ENCODE measurements at places on chromosomes 5 and 9. TPM values are rescaled to one million over a fixed set of nuclear protein-coding genes. Genes with fewer than 3 reads are reported as not detected.

Gene RNF224
- total RNA-seq, result not detected

GRCh38 chr9:4375424-4376200 lies 75.7 kb upstream of the GLIS3 start:
- DNase-seq, result no peak

Gene BTNL8
- 0.11 TPM for total RNA-seq

DNA sequence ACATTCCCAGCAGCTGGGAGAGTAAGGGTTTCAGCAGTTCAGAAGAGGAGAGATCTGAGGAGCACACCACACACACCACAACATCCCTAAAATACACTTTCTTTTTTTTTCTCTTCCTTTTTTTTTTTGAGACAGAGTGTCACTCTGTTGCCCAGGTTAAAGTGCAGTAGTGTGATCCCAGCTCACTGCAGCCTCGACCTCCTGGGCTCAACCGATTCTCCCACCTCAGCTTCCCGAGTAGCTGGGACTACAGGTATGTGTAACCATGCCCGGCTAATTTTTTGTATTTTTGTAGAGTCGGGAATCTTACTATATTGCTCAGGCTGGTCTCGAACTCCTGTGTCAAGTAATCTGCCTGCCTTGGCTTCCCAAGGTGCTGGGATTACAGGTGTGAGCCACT lies 9.7 kb upstream of the UBAP1 start:
- no peak for DNase-seq

GRCh38 chr5:158966716-158967115 lies 133.0 kb downstream of the EBF1 start:
- no peak for DNase-seq

DNA sequence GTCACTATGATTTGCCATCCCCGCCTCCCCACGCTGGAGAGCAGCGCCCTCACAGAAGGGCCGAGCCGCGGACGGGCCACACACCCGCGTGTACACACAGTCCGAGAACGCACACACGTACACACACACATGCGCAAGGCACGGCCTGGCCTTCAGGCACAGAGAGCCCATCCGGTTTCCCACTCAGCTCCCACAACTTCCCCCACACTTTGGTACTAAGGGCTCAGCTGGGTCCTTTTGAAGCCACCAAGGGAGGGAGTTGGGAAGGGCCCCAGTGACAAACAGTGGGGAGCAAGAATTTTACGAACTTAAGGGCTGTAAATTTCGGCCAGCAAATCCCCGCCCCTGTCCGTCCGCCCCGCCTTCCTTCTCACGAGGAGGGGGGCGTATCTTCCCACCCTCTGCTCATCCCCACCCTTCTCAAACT lies 133.3 kb upstream of the HAND1 start:
- DNase-seq, result peak; percentile 20

Gene WNK2
- total RNA-seq, result 3.3 TPM

DNA sequence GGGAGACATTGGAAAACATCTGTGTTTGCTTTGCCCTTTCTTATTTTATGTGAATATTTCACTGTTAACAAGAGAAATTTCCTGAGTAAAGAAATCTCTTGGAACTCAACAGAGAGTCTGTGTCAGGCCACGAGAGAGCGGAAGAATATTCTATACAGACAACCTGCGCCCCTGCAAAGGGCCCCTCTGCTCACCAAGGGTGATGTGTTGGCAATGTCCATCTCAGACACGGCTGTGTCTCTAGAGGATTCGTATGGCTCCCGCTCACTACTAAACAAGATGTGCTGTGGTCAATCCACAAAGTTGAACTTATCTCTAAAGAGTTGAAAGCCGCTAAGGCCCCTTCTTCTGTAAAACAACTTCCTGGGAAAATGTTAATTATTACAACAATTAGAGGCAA lies 241.0 kb upstream of the IRX1 start:
- DNase-seq, result no peak

- DNase-seq, result no peak
Measured at GRCh38 chr5:178555771-178556211, 34.4 kb downstream of the COL23A1 start.

DNA sequence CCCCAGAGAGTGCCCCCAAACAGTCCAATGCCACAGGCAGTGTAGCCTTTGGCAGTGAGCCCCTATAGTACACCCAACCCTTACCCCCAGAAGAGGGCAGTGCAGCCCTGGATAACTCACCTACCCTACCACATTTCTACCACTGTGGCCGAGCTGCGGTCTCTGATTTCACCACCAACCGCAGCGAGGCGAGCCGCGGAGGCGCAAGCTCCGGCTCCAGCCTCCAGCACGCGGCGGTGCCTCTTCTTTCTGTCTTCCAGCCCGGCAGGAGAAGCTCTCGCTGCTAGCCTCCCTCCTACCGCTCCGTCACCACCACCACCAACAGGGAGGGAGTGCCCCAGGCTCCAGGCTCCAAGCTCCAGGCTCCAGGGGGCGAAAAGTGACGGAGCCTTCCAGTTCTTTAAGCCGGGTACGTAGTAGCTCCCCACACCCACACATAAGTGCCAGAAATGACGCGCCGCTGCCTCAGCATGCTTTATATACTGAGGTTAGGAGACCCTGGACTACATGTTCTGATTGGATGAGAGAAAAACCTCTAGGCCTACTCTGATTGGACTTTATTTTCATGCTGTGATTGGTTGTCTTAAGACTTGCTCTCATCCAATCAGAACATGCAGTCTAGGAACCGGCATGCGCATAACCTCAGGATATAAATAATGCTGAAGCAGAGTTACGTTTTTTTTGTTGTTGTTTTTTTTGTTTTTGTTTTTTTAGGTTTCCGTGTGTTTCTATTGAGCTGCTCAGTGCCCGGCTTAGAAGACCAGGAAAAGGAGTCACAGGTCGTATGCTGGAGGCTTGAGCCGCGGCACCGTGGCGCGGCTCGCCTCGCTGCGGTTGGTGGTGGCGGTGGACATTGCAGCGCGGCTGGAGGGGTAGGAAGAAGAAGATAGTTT lies at the start of gene PCAT7:
Gene PCAT7 (plus strand): TSS at position 645 of the 893 bp plus-strand sequence.
- peak; percentile 54 for DNase-seq

Gene FBP2
- not detected for total RNA-seq

DNA sequence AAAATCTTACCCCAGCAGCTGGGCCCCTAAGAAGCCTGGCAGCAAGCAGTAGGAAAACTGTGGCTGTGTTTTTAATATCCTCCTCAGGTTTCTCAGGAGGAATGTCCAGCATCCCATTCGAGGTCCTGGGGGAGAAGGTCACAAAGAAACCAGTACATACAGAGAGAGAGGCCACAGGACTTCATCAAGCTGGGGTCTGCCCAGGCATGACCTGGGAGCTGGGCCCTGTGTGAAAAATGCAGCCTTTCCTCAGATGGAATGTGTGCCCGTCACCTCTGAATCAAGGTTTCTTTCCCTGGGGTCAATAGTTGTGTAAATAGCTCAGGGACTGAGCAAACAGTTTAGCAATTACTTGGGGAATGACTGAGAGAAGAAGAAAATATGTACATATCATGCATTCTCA lies 33.9 kb upstream of the RAD23B start:
- DNase-seq, result no peak

DNA sequence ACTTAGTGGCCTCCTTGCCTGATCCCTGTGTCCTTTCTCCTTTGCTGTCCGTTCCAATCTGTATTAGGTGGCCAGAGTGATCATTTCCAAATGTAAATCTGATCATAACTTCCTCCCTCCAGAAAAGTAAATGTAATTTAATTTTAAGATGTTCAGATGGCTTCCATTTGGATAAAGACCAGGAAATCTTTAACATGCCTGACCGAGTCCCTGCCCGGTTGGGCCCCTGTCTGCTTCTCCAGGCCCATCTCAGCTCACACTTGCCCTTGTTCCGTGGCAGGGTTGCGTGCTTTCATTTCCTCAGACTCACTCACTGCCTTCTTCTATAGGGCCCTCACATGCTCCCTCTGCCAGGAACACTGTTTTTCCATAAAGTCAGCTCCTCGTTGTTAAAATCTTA lies 7.6 kb downstream of the MAP3K1 start:
- no peak for DNase-seq

DNA sequence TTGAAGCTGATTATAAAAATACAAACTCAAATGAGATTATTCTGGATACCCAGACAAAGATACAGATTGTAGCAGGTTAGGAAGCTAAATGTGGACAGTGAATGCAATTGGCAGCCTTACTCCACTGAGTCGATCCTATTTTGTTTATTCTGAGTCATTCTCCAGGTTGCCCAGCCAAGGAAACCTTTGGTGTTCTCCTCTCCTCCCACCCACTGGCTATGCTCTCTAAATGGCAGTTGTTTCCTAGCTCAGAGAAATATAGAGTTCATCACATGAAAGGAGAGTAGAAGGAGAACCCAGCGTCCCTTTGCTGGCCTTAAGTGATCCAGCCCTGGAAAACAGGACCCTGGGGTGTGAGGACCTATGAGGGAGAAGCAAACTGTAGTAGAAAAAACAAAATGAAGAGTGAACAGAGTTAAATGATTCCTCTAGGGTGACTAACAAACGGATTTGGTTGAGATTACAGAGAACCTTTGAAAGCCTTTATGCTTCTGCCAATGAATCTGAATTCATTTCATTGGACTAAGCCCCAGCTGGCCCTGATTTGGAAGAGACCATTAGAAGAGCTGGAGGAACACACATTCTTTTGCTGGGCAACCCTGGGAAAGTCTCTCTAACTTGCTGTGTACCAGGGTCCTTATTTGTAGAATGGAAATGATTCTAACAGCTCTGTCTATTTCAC lies 95.1 kb downstream of the BRINP1 start:
- no peak for DNase-seq

Gene OBP2B
- not detected for total RNA-seq

Gene GARIN3
- 0.82 TPM for total RNA-seq

Gene GFI1B
- total RNA-seq, result not detected

GRCh38 chr5:116847960-116848359 lies 273.3 kb upstream of the SEMA6A start:
- no peak for DNase-seq

Gene PRDM9
- not detected for total RNA-seq

DNA sequence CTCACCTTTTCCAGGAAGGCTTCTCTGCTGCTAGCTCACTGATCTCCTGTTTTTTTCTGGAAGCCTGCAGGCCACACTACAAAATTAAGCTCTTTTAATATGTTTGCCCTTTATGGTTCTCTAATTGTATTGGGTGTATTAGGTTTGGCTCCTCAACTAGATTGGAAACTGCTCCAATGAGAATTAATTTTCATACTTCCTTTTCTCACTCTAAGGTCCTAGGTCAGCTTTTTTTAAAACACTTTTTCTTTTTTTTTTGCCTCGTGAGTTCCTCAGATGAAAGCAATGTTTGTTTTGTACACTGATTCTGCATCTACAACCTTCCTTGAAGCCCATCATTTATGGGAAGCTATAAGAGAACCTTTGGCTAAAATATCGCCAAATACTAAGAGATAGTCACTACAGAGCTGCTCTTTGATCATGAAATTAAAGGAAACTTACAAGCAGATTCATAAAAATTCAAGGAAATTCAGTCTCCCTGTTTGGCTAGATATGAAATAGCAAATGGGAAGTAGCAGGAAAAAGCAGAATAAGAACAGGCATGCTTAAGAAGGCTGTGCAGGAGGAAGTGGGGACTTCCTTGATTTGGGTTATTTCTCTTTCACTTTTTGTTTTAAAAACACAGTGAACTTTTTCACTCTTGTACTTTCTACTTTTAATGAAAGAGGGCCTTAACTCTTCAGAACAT lies 55.2 kb upstream of the FYB1 start:
- DNase-seq, result no peak

GRCh38 chr5:141958113-141958512 lies at the start of gene PCDH12:
TSS of gene PCDH12 (minus strand) at chr5:141958202. CDS start at chr5:141957851, 351 bp downstream.
- peak; percentile 49 for DNase-seq

- no peak for DNase-seq
Measured at GRCh38 chr5:128632264-128632663, 94.2 kb upstream of the FBN2 start.

Gene RGS7BP
- not detected for total RNA-seq

DNA sequence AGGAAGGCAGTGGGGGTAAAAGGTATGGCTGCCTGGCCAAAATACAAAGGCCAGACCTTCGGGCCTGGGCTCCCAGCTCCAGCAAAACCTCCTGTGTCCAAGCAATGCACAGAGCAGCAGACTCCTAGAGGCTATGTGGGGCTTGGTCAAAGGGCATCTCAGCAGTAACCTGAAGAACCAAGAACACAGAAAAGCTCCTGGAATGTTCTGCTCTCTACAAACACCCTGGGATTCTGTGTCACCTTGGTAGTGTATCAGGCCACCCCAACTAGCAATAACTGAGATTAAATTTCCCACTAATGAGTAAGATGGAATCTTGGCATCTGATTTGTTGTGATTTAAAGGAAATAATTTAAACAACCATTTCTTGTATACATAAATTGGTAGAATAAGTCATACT lies 158.6 kb downstream of the GLIS3 start:
- no peak for DNase-seq

DNA sequence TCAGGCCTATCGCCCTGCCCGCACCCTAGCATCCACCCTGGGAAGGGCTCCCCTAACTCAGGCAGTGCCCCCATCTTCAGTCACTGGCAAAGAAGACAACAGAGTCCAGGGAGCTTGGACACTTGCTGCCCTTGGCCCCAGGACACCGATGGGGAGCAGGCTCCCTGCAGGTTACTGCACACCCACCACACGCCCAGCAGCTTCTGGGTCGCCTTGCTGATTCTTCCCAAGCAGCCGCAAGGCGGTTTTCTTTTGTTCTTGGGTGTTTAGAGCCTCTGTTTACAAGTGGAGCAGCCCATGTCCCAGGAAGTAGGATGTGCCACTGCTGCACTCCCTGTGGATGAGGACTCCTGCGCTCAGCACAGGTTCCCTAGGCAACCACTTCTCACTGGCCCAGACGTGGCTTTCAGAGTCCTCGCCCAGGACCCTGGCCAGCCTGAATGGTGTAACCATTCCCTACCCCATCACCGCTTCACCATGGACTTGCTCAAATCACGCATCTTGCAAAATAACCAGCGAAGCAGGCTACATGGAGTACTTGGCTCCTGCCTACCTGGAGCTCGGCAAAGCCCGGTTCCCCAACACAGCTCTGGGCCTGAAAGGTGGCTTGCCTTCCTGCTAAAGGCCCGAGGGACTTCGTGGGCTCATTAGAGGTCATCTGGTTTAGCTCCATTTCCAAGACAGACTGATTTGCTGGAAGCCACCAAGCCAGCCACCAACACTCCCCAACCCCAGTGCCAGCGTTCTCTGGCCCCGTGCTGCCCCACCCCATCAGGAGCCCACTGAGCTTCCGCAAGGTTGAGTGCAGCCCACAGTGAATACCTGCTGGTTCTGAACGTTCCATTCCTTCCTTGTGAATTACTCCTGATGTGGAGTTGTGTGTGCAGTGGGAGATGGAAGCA lies 60.0 kb downstream of the PSMB7 start:
- no peak for DNase-seq

Gene PAM
- 68.3 TPM for total RNA-seq

DNA sequence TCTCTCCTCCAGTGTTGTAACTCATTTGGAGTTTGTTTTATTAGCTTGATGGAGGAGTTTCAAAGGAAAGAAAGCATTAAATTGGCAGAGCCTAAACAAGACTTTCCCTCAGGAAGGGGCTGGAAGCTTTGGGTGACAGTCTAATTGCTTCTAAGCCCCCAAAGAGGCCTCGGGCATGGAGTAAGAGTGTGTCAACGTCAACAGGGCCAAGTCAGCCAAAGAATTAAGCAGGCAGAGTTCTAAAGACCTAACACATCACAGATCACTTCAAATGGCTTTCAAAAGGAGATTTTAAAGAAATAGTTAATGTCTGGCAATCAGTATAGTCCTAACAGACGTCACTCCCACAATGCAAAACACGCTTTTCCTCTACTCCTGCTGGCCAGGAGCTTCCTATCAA lies 234.5 kb downstream of the EFNA5 start:
- DNase-seq, result no peak
